Fibroblast of lung (primary cell): ENCODE measurements at places on chromosomes 3 and 15. TPM values are rescaled to one million over a fixed set of nuclear protein-coding genes. Genes with fewer than 3 reads are reported as not detected.

- DNase-seq = no peak
- no peak overlapping the region for H3K4me3 ChIP-seq
- H3K4me1 ChIP-seq = no peaks in the 10 kb centered on the region
Measured at GRCh38 chr3:59290358-59290757, 240.5 kb upstream of the CFAP20DC start.

DNA sequence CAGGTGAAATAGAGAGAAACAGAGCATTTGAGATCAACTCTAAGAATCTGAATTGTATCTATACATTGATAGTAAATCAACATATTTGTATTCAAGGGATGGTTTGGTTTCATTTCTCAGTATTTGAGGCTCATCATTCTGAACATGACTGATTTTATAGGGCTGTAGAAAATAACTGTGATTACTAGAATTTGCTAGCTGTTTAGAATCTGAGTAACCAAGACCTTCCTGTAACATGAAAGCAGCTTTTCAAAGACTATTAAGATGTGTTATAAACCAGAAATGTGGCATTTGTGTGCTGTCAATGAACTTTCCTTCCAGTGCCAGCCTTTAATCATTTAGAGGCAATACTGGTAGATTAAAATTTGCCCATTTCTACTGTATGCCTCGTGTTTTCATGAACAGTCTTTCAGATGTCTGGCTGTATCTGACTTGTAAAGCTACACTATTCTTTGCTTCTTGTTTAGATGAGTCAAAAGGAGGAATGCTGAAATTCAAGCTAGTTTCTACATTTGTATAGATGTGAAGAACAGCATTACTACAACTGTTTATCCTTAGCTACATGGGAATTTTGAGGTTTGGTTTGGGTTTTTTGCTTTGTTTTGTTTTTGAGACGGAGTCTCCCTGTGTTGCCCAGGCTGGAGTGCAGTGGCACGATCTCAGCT lies 137.3 kb upstream of the BHLHE40 start:
- no peaks in the 10 kb centered on the region for H3K36me3 ChIP-seq
- no peak overlapping the region for H3K4me3 ChIP-seq
- H3K27ac ChIP-seq = no peak overlapping the region
- no peaks in the 10 kb centered on the region for H3K4me1 ChIP-seq
- H3K27me3 ChIP-seq = no peaks in the 10 kb centered on the region

DNA sequence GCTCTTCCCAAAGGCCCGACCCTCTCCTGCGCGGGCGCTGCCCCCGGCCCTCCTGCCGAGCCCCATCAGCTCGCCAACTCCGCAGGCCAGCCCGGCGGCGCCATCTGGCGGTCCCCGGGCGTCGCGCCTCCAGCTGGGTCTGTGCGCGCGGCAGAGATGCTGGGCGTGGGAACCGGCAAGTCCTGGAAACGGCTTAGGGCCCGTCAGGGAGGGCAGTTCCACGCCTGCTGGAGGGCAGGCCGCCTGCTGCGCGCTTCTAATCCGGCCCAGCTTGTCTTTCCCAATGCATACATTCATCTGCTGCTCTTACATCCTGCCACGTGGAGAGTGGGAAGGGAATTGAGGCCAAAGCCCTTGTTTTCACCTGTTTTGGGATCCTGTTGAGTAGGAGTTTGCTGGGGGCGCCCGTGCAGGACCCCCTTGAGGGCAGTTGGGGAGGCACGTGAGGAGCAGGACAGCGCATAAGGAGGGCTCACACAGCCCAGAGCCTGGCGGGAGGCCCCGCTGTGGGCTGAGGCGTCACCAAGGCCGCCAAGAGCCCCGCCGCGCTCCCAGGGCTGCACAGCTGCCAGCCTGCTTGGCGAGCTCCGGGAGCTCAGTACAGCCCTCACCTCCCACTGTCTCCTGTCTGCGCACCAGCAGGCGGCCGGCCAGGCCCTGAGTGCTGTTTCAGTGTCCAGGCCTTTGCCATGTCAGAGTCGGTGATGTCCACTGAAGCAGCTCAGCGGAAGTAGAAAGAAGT lies 165.6 kb downstream of the NSMCE3 start:
- peak overlapping the region; percentile 44 for H3K27ac ChIP-seq
- H3K4me1 ChIP-seq = no peaks in the 10 kb centered on the region
- H3K4me3 ChIP-seq = peak overlapping the region; percentile 36
- DNase-seq = peak; percentile 79

- H3K4me3 ChIP-seq = no peak overlapping the region
- peaks cover 28% of the 10 kb centered on the region for H3K27me3 ChIP-seq
- no peaks in the 10 kb centered on the region for H3K4me1 ChIP-seq
- H3K27ac ChIP-seq = no peak overlapping the region
Measured at GRCh38 chr15:83655237-83655616, 1.3 kb downstream of the ADAMTSL3 start.

- H3K27ac ChIP-seq = no peak overlapping the region
- H3K4me3 ChIP-seq = no peak overlapping the region
- no peak for DNase-seq
- no peaks in the 10 kb centered on the region for H3K4me1 ChIP-seq
- H3K36me3 ChIP-seq = no peaks in the 10 kb centered on the region
Measured at GRCh38 chr3:87761795-87762194, 297.0 kb downstream of the CGGBP1 start.

DUOXA2 gene
- not detected in 2 replicates for total RNA-seq

- no peak for DNase-seq
- no peak overlapping the region for H3K27ac ChIP-seq
- H3K27me3 ChIP-seq = no peaks in the 10 kb centered on the region
- H3K36me3 ChIP-seq = no peaks in the 10 kb centered on the region
Measured at GRCh38 chr3:136186344-136186743, 9.8 kb downstream of the MSL2 start.

DNAH12 gene
- under 0.01 and 0.17 TPM in 2 replicates for total RNA-seq

- H3K4me3 ChIP-seq = no peak overlapping the region
- H3K4me1 ChIP-seq = no peaks in the 10 kb centered on the region
- no peak for DNase-seq
- no peaks in the 10 kb centered on the region for H3K36me3 ChIP-seq
Measured at GRCh38 chr15:100784493-100785180, 95.0 kb upstream of the ALDH1A3 start.

ASB14 gene
- total RNA-seq = not detected in 2 replicates

DNA sequence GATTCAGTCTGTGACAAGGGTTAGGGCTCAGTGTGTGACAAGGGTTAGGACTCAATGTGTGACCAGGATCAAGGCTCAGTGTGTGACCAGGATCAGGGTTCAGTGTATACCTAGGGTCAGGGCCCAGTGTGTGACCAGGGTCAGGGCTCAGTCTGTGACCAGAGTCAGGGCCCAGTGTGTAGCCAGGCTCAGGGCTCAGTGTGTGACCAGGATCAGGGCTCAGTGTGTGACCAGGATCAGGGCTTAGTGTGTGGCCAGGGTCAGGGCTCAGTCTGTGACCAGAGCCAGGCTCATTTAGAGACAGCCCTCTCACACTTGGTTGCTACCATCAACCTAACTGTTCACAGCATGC lies 24.2 kb downstream of the LOXL1 start:
- peaks cover 40% of the 10 kb centered on the region for H3K36me3 ChIP-seq
- peak overlapping the region; percentile 80 for H3K27ac ChIP-seq
- H3K4me3 ChIP-seq = no peak overlapping the region

ERC2 gene
- 0.17 and 0.26 TPM in 2 replicates for total RNA-seq

THRB gene
- total RNA-seq = 3.9 and 7.4 TPM in 2 replicates

DNA sequence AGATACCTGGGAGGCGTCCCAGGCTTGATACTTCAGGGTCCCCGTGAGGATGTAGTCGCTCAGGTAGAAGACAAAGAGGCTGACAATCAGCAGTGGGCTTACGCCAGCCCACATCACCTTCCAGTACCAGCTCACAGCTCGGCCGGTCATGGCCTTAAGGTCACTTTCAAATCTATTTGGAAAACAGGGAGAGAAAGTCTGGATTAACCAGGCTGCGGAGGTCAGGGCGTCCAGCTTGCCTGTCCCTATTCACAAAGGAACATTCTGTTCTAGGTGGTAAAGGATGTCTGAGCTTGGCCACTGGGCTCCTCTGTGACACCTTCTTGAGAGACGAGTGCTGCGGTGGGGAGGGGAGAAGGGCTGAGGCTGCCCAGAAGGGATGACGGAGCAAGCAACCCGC lies 36.5 kb downstream of the SLC6A20 start:
- H3K4me3 ChIP-seq = no peak overlapping the region
- H3K27me3 ChIP-seq = peaks cover 3% of the 10 kb centered on the region
- H3K36me3 ChIP-seq = no peaks in the 10 kb centered on the region
- no peaks in the 10 kb centered on the region for H3K4me1 ChIP-seq

GRCh38 chr3:56812754-56813652 lies 11.3 kb upstream of the ARHGEF3 start:
- H3K4me1 ChIP-seq = no peaks in the 10 kb centered on the region
- peak; percentile 58 for DNase-seq
- H3K27me3 ChIP-seq = peaks cover 7% of the 10 kb centered on the region
- no peaks in the 10 kb centered on the region for H3K36me3 ChIP-seq

- no peak for DNase-seq
- H3K36me3 ChIP-seq = no peaks in the 10 kb centered on the region
- H3K4me1 ChIP-seq = peaks cover 9% of the 10 kb centered on the region
- H3K4me3 ChIP-seq = no peak overlapping the region
- no peak overlapping the region for H3K27ac ChIP-seq
- H3K27me3 ChIP-seq = no peaks in the 10 kb centered on the region
Measured at GRCh38 chr15:31453558-31454318, 127.1 kb downstream of the KLF13 start.

CPLX3 gene
- not detected in 2 replicates for total RNA-seq

- peak; percentile 77 for DNase-seq
- H3K36me3 ChIP-seq = no peaks in the 10 kb centered on the region
- H3K27ac ChIP-seq = no peak overlapping the region
- H3K4me3 ChIP-seq = no peak overlapping the region
- no peaks in the 10 kb centered on the region for H3K27me3 ChIP-seq
- peaks cover 3% of the 10 kb centered on the region for H3K4me1 ChIP-seq
Measured at GRCh38 chr3:31704591-31705179, 172.0 kb downstream of the STT3B start.

- no peak overlapping the region for H3K27ac ChIP-seq
- no peaks in the 10 kb centered on the region for H3K27me3 ChIP-seq
- no peaks in the 10 kb centered on the region for H3K4me1 ChIP-seq
- no peak overlapping the region for H3K4me3 ChIP-seq
Measured at GRCh38 chr15:67785431-67785830, 39.9 kb upstream of the SKOR1 start.

CACNA2D2 gene
- total RNA-seq = under 0.01 TPM in 1 of 2 replicates, not detected in the other

NSMCE3 gene
- total RNA-seq = 7.2 and 8.8 TPM in 2 replicates

GRCh38 chr15:91199511-91199910 lies 99.5 kb downstream of the SV2B start:
- H3K27me3 ChIP-seq = no peaks in the 10 kb centered on the region
- DNase-seq = no peak
- no peak overlapping the region for H3K27ac ChIP-seq

DNA sequence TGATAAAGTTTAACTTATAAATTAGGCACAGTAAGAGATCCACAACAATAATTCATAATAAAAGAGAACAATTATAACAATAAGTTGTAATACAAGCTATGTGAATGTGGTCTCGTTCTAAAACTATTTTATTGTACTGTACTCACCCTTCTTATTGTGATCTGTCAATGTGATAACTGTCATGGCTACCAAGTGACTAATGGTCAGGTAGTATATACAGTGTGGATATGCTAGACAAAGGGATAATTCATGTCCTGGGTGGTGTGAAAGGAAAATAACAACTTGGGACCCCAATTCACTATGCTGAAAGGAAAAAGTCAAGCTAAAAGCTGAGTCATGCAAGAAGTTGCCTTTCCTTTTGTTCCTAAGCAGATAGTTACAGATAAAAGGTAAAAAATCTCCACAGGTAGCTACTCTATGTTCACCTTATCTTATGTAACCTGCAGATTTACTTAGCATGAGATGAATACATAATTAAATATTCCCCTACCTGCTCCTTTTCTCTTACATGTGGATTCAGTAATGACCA lies 10.7 kb upstream of the CYP8B1 start:
- H3K27me3 ChIP-seq = no peaks in the 10 kb centered on the region
- no peak for DNase-seq
- no peaks in the 10 kb centered on the region for H3K4me1 ChIP-seq
- H3K27ac ChIP-seq = no peak overlapping the region

GRCh38 chr15:73460662-73461061 lies 17.7 kb downstream of the REC114 start:
- H3K4me1 ChIP-seq = no peaks in the 10 kb centered on the region
- no peaks in the 10 kb centered on the region for H3K27me3 ChIP-seq
- no peak overlapping the region for H3K4me3 ChIP-seq
- H3K27ac ChIP-seq = no peak overlapping the region
- DNase-seq = no peak
- no peaks in the 10 kb centered on the region for H3K36me3 ChIP-seq

GOLGA6C gene
- total RNA-seq = not detected in 2 replicates

DNA sequence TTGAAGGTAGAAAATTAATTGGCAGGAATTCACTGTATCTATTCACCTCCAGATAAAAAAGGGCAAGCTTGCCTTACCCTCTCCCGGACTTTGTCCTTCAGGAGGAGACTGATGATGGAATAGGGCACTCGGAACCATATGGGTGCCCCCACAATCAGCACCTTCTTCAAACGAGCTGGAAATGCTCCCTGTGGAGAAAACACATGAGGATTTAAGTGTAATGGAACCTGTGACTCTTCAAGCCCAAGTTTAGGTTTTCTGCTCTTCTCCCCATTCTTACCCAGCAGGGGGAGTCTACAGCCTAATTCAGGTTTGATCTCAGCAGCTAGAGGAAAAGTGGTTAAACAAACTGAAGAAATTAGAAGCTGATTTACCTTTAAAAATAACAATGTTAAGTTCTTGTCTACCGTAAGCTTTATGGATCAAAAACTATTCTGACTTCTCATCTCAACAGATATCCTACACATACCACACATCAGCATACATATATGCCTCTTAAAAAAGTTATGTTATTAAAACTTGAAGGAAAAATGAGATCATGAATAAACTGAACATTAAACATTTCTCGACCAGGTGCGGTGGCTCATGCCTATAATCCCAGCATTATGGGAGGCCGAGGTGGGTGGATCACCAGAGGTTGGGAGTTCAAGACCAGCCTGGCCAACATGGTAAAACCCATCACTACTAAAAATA lies 57.5 kb upstream of the SIN3A start:
- H3K36me3 ChIP-seq = peaks cover 3% of the 10 kb centered on the region
- no peaks in the 10 kb centered on the region for H3K27me3 ChIP-seq
- H3K27ac ChIP-seq = no peak overlapping the region
- no peak overlapping the region for H3K4me3 ChIP-seq

SEMA3G gene
- under 0.01 and 0.17 TPM in 2 replicates for total RNA-seq

GNAT1 gene
- total RNA-seq = not detected in 2 replicates

DNA sequence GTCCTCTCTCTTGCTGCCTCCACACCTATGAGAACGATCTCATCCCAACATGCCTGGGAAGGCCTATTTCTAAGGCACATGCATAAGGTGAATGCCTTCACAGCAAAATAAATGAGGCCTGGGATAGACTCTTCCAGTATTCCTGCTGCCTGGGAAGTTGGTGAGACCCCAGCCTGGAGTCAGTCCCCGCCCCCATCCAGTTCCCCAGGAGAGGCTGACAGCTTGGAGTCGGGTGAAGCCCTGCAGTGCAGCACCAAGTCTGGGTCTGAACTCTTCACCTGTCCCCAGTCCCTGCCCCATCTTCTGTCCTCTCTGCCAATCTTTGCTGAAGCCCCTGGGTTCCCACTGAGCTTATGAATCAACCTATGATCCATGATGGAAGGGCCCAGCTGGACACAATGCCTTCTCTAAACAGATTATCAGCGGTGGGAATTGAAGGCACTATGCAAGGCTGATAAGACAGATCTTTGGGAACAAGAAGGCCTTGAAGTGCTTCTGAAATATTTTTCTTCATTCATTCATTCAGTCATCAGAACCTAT lies 10.2 kb upstream of the APBA2 start:
- no peak overlapping the region for H3K4me3 ChIP-seq
- DNase-seq = no peak
- H3K27ac ChIP-seq = no peak overlapping the region
- no peaks in the 10 kb centered on the region for H3K36me3 ChIP-seq
- no peaks in the 10 kb centered on the region for H3K27me3 ChIP-seq
